ENCODE measurements at places on chromosomes 12 and 14.

- DNase-seq: no peak
Measured at GRCh38 chr12:93419388-93420034, 22.2 kb downstream of the UBE2N start.

- DNase-seq: no peak
Measured at GRCh38 chr12:117528538-117528937, 167.1 kb upstream of the NOS1 start.

GRCh38 chr12:42360747-42361403 is 34.9 kb downstream of the PPHLN1 start:
- DNase-seq: no peak

DNA sequence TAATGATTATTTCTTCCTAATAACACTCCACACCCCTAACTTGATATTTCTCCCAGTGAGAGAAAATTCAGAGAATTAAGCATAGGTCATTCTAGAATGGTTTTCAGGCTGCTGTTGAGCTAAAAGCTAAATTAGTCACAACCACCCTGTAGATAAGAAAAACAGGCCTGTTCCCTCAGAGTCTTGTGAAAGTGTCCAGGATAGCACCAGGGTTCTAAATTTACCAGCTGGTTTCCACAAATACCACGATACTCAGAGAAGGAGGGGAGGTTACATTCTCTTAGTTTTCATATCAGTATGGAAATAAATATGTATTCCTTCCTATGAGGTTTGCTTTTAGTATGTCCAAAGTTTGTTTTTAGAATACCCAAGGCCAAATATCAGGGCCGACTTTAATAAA is 66.0 kb upstream of the YARS2 start:
- no peak for DNase-seq

DNA sequence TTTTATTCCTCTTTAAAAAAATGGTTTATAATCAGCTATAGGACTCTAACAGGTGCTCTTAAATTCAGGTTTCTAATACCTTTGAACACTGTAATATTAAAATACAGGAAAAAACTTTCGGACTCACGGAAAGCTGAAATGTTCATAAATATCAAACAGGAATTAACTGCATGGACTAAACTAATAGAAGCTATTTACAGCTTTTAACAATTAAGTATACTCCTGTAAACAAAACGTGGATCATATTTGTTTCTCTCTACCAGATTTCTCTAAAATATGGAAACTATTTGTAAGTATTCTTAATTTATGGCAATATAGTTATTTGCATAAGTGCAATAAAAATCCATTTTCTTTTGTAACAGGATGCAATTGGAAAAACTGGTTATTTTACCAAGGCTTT is 108.9 kb upstream of the RESF1 start:
- DNase-seq: no peak

DNA sequence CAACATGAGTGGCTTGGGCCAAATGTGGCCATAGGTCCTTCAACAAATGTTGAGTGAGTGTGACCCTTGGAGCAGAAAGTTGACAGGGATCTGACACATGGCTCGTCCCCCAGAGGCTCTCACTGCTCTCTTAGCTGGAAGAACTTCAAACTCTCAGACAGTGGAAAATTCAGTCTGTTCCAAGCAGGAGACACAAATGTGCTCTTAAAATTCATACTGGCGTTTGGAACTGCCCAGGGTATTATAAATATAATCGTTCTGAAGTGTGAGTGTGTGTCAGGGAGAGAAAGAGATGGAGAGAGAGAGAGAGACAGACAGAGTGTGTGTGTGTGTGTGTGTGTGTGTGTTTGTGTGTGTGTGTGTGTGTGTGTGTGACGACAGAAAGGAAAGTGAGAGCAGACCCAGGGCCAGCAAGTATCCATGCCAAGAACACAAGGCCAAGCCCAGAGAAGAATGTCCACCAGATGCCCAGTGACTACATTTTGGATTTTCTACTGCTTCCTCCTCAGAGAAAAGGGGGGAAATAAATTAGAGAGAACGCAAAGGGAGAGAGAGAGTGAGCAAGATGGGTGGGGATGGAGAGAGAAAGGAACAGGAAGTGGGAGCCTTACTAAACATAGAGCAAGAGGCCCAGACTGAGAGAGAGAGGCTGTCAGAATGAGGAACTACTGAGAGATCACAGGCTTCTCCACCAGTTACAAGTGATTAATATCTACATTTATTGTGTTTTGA is 193.6 kb upstream of the NUDT4 start:
- DNase-seq: peak; percentile 86

GRCh38 chr14:48738186-48738925 is 847.8 kb downstream of the RPS29 start:
- DNase-seq: no peak
